Caki2 (cell line): ENCODE measurements at places on chromosomes 6 and 20. TPM values are rescaled to one million over a fixed set of nuclear protein-coding genes. Genes with fewer than 3 reads are reported as not detected.

GRCh38 chr6:128538763-128539162 is 18.4 kb upstream of the PTPRK start:
- no peak for DNase-seq

DNA sequence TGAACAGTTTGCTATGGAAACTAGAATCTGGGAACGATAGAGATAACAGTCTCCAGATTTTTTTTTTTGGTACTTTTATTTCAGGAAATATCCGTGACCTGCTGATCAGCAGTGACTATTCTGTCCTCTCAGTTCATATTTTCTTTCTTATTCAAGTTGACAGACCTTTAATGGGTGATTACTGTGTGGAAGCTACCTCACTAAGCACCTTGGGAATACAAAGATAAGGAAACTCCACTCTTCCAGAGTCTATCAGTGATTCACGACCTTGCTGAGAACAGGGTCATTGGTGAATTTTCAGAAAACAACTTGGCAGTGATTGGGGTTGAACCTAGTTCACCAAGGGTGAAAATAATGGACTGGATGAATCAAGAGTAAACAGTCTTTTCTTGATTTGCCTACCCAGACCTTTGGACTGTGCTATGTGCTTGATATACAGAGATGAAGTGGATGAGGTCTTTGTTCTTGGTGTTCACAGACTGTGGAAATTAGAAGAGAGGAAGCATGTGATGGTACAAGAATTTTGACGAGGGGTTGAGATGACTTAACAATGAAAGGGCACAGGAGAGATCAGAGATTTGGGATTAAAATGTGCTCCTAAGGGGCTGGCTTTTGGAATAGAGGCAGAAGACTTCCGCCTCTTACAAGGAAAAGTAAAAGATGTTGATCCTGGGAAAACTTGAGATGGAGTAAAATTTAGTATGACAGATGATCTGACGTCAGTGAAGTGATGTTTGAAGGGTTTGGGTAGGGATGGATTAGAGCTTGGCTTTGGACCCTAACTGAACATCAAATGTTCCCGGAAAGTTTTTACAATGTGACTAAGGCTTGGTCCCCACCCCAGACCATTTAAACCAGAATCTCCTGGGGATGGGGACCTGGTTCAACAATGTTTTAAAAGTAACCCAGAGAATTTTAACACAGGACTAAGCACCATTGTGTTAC is 1.2 kb downstream of the KAT14 start:
- no peak for DNase-seq

DNA sequence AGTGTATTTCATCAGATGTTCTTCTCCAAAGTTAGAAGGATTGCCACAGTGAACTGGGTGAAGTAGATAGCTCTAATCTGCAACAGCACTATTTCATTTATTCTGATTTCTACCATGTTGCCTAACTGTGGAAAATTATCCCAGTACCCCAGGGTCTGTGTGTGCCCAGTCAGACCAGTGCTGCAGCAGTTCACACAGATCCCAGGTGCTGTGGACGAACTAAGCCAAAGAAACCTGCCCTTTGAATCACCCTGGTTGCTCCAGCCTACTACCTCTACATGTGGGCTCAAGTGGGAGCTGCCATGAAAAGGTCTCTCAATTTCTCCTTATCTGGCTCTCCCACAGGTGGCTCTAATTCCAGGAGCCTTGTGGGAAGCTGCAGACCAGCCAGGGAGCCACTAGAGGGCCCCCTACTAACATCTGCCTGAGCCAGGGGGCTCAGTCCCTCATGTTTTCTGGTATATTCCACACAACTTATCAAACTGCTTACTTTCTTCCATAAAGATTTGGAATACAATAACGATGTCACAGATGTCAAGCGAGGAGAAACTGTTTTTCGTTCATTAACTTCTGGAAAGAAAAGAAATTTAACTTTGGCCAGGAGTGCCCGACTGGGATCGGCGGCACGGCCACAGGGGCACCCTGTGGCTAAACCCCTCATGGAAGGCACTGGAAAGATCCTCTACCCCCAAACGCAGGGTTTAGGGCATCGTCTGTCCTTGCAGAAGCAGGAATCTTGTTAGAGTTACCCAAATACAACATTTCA is 31.6 kb upstream of the LY86 start:
- peak; percentile 39 for DNase-seq

- no peak for DNase-seq
Observed at GRCh38 chr6:128412680-128413079, 107.7 kb downstream of the PTPRK start.

DNA sequence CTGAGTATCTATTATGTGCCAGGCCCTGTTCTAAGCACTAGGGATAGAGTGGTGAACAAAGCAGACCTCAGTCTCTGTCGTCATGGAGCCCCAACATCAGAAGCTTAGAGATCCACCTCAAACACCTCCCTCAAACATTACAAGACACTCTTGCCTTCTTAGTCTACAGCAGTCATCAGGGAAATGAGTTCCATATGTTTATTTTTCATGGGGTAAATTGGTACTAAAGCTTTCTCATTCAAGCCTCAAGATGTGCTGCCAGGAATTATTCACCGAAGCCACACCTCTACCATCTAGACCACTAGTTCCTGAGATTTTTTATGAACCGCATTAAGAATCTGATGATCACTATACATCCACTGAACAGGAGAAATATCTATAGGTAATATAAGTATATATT is 59.0 kb upstream of the TFB1M start:
- no peak for DNase-seq

DNA sequence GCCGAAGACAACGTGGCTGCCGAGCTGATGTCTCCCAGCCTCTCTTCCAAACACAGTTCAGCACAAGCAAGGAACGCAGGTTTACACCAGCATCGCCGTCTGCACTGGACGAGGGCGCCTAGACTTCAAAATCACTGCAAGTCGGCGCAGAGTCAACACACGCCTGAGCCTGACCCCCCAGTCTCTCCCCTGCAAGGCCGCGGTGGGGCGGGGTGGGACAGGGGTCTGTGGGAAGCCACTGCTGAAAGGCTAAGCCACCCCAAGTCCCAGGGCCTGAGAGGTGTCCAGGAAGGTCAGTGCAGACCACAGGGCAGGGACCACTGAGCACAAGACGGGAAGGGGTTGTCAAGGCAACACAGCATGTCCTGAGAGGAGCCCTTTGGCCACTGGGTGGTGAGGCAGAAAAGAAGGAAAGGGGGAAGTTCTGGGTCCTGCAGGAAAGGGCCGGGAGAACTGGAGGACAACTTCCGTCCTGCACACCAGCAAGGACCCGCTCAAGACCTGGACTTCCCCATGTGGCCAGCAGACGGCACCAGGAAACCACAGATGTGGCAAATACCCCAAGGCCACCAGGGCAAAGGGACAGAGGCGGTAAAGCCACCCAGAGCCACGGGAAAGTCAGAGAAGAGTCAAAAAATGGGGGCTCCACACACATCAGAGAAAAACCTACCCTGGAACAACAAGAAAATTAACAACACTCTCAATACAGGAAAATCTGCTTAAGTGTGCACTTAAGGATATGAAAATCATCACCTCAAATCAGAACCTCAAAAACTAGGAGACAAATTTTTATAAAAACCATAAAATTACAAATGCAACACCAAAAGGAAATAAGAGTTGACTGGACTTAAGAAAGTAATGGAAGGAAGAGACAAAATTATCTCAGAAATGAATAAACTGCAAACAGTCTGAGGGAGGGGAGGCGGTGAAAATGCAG is 84.8 kb downstream of the TAF4 start:
- DNase-seq, result no peak

- DNase-seq, result no peak
Observed at GRCh38 chr6:7198833-7199800, 91.4 kb downstream of the RREB1 start.

DNA sequence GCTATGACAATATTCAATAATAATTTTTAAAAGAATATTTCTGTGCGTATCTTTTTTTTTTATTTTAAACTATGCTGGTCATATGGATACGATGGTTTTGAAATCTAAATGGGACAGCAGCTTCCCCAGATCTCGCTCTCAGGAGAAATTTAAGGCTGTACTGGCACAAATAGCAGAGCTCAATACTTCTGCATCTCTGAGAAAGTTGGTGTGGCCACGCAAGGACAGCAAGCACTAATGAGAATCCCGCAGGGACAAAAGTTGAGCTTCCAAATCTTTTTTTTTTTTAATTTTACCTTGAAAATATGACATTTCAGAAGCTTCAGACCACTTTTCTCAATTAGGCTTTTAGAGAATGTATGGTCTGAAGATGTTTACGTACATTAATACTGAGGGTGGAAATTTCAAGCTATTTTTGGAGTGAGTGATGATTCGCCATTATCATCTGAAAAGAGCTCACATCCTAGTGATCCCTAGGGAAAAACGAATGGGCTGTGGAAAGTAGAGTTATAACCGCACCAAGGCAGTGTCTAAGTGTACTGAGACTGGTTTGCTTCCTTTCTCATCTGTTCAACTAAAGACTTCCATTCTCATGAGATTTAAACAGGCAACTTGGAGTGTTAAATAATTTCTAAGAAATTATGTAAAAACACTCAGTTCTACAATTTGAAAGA is 840.0 kb downstream of the C6orf118 start:
- DNase-seq, result no peak

DNA sequence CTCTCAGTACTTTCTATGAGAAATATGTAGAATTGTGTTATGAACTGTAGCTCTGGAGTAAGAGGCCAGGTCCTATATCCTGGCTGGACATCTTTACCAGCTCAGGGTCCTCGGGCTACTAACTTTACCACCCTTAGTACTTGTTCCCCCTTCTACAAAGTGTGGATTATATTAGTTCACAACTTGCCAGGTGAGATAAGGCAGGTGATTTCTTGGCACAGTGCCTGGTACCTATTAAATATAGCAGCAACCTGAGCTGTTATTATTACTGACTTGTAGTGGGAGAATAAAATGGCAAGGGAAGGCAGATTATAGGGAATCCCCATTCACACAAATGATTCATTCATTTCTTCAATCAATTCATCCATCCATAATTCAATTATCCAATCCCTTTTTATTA is 150.1 kb downstream of the DOK5 start:
- no peak for DNase-seq

DNA sequence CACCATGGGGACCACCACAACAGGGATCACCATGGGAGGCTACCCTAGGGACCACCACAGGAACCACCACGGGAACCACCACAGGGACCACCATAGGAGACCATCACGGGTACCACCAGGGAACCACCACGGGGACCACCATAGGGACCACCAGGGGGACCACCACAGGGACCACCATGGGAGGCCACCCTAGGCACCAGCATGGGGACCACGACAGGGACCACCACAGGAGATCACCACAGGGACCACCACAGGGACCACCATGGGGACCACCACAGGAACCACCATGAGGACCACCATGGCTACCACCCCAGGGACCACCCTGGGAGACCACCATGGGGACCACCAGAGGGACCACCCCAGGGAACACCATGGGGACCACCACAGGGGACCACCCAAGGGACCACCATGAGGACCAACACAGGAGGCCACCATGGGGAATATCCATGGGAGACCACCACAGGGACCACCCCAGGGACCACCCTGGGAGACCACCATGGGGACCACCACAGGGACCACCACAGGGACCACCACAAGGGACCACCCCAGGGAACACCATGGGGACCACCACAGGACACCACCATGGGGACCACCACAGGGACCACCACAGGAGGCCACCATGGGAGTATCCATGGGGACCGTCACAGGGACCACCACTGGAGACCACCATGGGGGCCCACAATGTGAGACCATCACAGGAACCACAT is 67.6 kb upstream of the MPC1 start:
- DNase-seq, result no peak

KPNA5 gene
- total RNA-seq, result 3.6 and 4.6 TPM in 2 replicates

DDX43 gene
- total RNA-seq, result 3.5 and 4.5 TPM in 2 replicates

GRM1 gene
- total RNA-seq, result 0.20 and 0.41 TPM in 2 replicates
